ENCODE measurements at places on chromosomes 1 and 21.

GRCh38 chr1:111197598-111198284 lies 2.7 kb downstream of the DENND2D start:
- peak; percentile 84 for DNase-seq

DNA sequence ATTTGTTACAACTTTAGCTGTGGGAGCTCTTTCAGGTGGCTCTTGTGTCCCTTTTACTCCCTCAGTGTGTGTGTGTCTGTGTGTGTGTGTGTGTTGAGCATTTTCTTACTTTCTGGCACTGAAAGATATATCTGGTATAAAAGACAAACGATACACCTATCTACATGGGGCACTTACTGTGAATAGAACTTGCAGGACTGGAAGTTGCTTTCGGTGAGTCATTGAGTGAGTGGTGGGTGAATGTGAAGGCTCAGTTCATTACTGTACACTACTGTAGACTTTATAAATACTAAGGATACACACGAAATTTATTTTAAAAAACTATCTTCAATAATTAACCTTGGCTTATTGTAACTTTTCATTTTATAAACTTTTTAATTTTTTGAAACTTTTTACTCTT lies 38.7 kb downstream of the BTBD8 start:
- DNase-seq: no peak

DNA sequence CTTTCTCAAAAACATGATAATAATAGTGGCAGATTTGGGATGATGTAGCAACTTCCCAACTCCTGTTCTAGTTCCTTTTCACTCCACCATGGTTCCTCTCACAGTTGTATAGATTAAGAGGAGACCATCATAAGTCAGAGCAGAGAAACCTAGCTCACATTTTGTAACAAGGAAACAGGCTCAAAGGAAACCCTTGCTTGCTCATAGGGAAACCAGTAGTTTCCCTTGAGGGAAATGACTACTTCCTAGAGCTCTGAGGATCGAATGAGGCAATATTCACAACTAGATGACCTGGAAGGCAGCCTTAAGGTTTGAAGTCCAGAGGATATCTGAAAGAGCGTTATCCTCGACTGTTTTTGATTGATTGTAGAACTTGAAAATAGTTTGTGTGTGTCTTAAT lies 76.1 kb upstream of the C8B start:
- no peak for DNase-seq

GRCh38 chr1:8307628-8308027 lies 10.3 kb upstream of the SLC45A1 start:
- no peak for DNase-seq

DNA sequence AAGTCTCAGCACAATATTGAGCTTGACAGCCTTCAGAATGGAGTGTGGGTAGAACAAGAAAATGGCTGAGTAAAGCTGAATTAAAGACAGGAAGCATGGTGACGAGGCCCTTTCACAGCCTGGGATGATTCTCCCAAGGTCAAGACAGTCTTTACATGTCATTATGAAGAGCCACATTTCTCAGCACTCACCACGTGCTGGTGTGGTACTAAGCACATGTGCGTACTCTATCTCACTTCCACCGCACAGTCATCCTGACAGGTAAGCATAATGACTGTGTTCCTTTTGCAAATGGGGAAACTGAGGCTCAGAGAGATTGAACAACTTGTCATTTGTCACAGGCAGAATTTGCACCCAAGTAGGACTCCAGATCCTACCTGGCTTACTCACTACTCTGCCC lies 92.8 kb upstream of the COA6 start:
- DNase-seq: no peak

DNA sequence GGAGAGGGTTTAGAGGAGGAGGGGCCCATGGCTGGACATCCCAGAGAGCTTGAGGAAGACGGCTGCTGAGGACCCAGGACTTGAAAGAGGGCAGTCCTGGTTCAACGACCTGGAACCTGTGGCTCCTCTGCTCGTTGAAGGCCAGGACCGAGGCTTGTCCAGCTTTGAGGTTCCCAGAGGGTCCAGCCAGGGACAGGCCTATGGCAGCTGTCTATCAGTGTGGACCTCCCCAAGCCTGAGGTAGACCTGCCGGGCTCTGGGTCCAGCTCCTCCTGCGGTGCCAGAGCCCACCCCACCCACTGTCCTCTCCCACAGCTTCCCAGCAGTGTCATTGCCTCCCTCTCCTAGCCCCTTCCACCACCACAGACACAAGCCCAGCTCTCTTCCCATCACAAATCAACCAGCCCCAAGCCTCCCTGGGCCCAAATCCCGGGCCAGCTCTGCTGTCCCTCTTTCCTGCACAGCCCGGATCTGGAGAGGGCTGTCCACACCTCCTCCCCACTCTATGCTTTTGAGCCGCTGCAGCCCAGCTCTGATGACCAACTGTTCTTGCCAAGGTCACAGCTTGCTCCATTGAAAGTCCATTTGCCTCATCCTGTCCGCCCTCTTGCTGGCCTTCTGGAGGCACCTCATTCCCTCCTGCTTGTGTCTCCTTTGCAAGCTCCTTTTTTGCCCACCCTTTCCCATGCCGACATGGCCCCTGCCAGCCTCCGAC lies 48.7 kb upstream of the EDN2 start:
- no peak for DNase-seq

DNA sequence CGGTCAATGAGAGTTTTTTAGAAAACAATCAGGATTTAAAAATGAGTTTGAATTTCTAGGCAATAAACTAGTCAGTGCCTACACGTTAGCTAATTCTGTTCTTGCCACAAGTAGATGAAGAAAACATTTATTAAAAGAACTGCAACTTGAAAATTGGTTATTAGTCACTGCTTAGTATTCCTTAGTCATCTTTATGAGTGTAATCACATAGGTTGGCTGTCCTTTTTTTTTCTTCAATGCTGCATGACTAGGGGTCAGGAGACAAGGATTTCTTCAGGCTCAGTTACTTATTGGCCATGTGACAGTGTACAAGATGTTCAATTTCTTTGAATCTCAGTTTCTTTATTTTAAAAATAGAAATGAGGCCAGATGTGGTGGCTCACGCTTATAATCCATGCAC lies 17.1 kb downstream of the SOAT1 start:
- DNase-seq: no peak

GRCh38 chr21:41821081-41821755 lies 54.4 kb upstream of the RIPK4 start:
- no peak for DNase-seq

DNA sequence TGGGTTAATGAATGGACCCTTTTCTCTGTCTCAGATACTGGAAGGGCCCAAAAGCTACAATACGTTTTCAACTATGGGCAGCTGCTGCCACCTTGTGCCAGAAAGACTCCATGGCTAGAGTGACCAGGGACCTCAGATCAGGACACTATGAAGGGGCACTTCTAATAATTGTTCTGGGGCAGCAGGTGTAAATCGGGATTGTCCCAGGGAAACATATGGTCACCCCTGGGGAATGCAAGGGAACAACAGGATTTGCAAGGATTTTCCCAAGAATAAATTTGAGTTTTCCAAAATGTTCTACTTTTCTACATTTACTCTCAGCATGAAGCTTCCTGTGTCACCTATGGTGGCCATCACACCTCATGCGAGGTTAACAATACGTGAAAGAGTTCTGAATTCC lies 12.0 kb upstream of the FCAMR start:
- peak; percentile 73 for DNase-seq

- DNase-seq: no peak
Measured at GRCh38 chr1:36320767-36321118, 2.7 kb downstream of the EVA1B start.

DNA sequence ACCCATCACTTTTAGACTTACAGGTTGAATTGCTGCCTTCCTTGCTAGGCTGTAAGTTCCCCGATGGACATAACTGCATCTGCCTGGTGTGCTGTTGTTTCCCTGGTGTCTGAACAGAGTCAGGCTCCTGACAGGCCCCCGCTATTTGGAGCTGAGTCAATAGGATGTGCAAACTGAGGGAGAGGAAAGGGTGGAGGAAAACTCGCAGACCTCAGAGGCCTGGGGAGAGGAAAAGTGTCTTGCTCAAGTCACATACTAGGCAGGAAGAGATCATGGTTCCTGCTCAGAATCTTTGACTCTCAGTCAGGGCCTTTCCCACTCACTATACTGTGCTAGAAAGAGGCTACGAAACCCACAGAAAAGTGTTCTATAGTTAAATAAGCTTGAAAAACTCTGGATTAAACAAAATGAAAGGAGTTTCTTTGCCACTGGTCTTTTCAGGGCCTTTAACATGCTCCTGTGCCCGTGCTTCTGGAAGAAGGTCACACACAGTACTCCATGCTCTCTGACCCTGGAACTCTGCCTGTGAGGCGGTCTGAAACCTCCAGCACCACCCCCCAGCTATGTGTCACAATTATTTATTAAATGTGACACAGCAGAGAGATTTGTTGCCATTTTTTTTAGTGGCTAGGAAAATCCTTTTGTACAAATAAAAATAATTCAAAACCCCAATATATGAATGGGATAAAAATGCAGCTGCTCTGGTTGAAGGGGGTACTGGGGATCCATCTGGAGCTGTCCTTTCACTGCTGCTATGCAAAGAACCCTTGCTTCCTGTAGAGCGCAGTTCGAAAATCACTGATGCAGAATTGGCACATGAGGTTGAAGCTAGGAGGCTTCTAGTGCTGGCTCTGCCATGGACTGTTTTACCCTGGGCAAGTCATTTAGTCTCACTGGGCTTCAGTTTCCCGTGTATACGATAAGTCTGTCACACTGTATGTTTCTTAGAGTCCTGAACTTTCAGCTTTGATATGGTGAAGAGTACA lies 20.1 kb upstream of the CDCP2 start:
- DNase-seq: no peak

DNA sequence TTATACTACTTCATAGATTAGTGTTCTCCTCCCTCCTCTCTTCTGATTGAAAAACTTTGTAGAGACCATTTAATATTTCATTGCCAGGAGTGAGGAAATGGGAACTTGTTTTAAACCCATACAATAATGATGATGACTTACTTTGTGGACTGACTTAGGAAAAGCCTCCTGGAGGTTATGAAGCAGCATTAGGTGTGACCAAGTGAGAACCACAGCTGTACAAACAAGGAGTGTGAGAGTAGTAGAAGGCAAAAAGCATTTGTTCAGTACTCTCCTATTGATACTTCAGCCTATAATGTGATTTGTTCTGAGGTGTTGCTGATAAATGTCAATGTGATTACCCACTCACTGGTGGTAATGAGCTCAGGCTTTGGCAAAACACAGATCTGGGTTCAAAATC lies 8.4 kb downstream of the TIPRL start:
- no peak for DNase-seq

GRCh38 chr21:44708866-44709425 lies 2.4 kb downstream of the TSPEAR start:
- no peak for DNase-seq

GRCh38 chr1:4756851-4757580 lies 102.6 kb downstream of the AJAP1 start:
- no peak for DNase-seq

DNA sequence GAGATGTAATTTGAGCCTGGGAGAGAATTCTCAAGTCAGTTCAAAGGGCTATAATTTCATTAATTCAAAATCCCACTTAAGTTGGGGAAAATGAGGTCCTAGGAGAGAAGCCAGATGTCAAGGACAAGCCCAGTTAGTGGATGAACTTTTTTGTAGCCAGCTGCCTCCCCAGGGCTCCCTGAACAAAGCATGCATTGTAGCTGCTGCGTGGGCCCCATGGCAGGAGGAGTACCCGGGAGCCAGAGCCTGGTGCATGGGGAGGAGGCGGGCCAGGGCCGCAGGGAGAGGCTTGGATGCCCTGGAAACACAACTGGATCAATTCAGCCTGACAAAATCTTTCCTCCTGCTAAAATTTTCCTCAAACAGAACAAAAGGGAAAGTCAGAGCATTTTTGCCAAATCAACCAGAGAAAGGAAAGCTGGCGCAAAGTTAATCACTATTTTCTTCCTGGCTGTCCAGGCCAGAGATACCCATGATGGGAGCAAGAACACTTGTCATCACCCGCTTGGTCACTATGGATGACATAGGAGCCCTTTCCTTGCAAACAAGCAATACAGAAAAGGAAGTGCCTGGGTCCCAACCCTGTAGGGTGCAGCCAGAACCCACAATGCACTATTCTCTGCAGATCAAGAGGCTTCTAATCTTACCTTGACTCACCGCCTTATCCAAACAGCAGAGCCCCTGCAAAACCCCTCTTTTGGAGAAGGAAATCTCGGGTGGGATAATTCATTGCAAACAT lies 248.1 kb upstream of the RAB4A start:
- DNase-seq: no peak

DNA sequence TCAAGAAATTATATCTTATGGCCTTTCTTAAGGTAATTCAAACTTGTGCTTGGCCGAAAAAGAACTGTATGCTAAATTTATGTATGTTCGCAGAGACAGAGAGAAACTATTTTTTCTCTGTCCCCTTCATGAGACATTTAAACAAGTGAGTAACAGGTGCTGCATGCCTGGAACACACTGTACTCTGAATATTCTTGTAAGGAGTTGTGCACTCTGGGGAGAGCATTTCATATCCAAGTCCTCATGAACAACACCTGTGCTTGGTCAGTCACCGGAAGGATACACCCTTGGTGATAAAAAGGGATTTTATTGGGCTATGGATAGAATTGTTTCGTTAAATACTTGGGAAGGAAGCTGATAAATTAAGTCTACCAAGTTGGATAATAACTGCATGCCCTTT lies 220.8 kb upstream of the NRIP1 start:
- no peak for DNase-seq

DNA sequence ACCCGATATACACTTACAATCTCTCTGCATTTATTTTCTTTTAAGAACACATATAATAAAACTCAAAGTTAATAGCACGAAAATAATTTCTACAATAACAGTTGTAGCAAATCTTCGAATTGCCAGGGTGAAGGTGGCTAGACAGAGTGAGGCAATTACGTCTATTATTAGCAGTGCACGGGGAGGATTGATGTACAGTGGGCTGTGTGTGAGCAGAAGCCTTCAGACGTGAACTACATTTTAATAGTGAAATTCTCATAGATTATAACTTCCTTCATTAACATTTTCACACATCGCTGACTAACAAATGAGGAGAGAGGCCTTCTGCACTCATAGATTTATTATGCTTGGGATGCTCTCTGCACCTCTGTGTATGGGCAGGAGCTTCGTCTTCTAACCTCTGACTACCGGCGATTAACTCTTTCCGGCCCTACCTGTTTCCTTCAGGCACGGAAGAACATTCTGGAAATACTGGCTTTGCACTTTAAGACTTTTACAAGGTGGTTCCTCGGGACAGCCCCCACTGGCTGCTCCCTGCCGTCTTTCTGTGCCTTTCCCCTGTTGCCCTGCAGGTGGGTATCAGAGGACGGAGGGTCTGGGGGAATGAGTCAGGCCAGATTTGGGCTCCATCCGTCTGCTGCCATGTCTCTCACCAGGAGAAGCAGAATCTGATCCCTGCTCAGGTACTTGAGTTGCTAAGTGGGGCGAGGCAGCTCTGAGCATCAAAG lies 200.5 kb downstream of the CAMTA1 start:
- DNase-seq: no peak

DNA sequence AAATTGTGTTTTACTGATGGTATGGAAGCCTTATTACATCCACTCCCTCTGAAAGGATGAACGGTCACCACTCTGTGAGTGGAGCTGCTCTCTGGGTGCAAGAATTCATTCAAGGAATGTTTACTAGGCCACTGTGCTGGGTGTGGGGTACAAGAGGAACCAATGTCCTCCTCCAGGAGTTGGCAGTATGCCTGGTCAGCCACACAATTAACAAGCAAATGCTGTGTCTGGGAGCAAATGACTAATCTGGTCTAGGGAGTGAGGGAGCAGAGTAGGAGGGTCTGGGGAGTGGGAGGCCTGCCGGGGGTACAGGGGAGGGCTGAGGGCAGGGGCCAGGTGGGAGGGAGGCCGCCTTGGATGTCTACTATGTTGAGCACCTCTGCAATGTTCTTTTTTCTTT lies 27.2 kb upstream of the TDRD10 start:
- no peak for DNase-seq

- no peak for DNase-seq
Measured at GRCh38 chr1:4656533-4657140, 2.2 kb downstream of the AJAP1 start.
